Fibroblast of skin of scalp (primary cell): ENCODE measurements at places on chromosomes 5 and 9.

- no peak for DNase-seq
Measured at GRCh38 chr9:6068983-6069382, 53.6 kb upstream of the RANBP6 start.

DNA sequence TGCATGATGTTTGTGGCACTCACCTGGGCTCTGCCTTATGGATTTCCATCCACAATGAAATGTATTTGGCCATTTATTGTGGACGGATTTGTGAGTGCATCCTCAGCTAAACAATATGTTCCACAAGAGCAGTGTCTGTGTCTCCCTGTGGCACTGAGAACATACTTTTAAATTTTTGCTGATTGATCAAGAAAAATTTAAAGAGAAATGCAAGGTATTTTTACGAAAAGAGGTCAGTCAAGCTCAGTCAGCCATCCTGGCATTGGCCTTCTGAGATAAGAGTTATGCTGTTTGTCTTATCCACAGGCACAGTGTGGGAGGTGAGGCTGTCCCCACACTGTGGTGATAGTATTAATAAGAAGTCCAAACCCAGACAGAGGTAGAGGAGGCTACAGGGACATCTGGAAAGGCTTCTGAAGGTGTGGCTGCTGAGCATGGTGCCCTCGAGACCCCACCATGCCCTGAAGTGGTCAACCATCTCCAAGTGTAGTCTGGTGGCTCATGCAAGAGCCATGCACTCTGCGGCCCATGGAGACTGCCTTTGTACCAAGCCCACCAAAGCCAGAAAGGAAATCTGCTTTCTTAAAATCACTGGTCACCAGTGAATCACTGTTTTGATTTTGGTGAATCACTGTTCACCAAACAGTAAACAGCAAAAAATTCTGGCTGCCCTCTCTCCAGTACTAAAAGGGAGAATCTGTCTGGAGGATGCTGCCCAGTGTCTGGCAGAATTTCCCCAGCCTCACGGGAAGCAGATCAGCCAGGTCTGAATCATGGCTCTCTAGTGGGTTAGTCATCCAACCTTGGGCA lies 28.8 kb downstream of the SPOCK1 start:
- peak; percentile 96 for DNase-seq

DNA sequence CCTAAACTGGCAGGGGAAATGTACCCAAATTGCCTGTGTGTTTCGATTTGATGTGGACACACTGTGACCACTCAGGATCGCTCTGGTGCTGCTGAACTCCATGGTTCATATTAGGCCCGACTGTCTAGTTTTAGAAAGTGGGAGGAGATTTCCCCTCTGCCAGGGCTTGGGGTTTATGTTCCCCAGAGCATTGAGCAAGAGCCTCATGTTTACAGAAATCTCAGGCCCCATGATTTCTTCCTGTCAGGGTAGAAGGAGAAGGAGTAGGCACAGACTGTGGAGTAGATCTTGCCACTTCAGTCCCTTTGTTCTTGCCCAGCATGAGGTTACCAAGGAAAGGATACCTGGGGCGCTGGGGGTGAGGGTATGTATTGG lies 40.8 kb upstream of the GLRX start:
- DNase-seq: peak; percentile 76

DNA sequence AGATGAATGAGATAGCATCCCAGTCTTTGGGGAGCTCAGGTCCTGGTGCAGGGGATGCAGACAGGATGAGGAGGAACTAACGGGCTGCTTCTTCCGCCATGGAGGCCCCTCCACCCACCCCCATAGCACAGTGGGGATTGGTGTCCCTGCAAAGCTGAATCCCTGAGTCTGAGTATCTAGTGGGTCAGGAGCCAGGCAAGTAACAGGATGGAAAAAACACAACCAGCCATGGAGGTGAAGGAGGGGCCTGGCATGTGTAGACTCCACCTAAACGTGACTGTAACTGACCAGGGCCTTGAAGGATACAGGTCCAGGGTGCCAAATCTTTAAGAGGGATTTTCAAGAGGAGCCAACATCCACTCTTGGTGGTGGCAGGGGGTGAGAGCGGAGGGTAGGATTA lies 327.8 kb upstream of the MSX2 start:
- DNase-seq: no peak

DNA sequence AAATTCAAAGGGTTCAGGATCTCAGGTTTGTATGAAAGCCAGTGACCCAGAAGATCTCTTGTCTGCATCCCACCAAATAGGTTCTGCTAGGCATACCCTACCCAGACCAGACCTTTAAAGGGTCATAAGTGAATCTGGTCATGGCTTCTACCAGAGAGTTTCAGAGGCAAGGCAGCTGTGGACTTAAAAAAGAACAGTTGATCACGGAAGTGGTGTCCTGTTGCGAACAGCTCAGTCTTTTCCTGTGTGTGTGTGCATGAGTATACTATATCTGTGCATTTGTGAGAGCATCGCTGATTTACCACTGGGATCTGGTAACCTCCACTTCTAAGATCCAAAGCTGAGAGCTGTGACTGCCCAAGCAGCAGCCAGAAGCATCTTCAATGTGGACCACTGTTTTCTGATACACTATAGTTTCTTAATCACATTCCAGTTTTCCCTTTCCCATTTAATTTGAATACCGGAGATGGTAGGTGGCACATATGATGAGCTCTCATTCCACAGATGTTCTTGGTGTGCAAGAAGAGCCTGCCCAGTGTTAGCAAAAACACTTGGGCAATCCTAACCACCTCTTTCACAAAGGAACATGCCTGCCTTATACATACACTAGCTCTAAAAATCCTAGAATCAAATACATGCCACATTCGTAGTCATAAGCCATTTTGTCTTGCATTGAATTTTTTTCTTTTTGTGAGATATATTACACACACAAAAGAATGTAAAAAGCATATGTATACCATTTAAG lies 36.2 kb upstream of the OR2S2 start:
- peak; percentile 35 for DNase-seq

GRCh38 chr5:75600535-75600934 lies 10.7 kb upstream of the ANKDD1B start:
- DNase-seq: no peak

DNA sequence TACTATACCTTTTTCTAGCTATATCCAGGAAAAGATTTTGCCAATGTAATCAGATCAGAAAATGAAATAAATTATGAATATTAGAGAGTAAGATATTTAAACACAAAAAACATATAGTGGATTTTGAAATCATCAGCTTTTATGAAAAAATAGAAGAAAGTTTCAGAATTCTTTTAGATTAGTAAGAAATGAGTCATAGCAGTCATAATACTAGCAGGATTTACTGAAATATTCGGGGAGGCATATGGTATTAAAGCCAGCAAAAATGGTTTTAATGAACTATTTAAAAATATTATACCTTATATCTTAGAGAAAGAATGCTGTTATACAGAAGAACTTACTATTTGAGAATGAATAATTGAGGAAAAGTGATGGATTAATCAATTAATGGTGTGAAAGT lies 303.6 kb upstream of the NUDT12 start:
- DNase-seq: peak; percentile 39

GRCh38 chr9:21160178-21160577 lies 6.3 kb downstream of the IFNA21 start:
- DNase-seq: no peak

DNA sequence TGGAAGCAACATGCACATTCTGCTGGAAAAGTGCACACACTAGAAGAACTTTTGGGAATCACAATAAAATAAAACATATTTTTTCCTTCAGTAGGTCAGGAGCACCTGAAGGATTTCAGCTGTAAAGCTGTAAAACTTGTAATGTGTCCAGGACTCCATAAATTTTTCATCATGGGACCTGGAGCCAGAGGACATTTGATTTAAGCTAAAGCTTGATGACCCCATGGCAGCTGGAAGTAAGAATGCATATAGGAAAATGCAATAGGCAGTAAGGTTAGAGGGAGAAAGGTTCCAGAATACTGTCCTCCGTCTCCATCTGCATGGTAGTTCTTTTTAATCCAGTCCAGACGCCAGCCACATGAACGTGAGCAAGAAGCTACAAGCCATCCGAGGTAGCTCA lies 166.0 kb downstream of the ADAMTSL1 start:
- no peak for DNase-seq

DNA sequence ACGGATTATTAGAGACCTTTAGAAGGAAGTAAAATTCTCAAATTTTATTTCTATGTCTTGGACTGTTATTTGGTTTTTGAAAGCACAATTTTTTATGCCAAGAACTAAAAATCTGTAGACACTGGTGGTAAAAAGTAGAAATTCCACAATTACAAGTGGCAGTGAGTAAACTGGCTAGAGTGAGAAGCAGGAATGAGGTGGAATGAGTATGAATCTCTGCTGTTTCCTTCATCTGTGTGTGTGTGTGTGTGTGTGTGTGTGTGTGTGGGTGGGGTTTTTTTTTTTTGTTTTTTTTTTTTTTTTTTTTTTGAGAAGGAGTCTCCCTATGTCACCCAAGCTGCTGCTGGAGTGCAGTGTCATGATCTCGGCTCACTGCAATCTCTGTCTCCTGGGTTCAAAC lies 94.2 kb downstream of the TLE4 start:
- no peak for DNase-seq

DNA sequence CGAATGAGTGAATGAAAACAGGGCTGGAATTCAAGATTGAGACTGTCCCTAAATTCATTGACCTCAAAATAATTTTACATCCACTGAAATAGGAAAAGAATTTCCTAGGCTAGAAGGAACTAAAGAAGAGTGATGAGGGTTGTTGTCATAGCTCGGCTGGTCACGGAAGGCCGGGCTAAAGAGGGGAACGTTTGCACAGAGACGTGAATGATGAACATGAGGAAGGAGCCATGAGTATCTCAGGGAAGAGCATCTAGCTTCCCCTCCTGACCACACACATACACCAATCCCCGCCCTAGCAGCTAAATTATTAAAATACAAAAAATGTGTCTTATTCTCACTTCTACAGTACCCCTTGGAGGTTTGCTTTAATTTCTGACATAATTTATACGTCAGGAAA lies 124.4 kb upstream of the ABCA1 start:
- DNase-seq: no peak

DNA sequence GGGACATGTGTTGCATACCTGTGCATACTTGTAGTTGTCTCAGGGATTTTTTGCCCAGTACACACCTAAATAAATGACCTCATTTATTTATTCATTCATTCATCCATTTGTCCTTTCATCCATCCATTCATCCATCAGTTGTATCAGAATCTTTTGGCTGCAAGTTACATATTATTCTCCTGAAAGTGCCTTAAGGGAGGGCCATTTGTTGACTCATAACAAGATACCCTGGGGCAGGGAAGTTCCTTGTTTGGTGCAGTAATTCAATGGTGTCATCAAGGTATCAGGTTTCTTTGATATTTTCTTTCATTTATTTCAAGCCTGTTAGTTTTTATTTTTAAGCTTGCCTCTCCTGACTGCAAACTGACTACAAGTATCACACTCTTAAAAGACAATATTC lies 597.9 kb upstream of the TLE4 start:
- DNase-seq: peak; percentile 43

- no peak for DNase-seq
Measured at GRCh38 chr5:158121678-158122077, 262.7 kb upstream of the CLINT1 start.

DNA sequence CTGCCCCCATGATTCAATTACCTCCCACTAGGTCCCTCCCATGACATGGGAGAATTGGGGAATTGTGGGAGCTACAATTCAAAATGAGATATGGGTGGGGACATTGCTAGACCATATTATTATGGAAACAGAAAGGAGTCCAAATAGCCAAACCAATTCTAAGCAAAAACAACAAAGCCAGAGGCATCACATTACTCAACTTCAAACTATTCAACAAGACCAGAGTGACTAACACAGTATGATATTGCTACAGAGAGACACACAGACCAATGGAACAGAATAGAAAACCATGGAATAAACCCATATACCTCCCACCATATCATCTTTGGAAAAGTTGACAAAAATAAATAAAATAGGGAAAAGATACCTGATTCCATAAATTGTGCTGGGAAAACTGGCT lies 710.5 kb upstream of the CDH9 start:
- no peak for DNase-seq

GRCh38 chr5:76819851-76820525 lies 1.2 kb downstream of the F2RL1 start:
- DNase-seq: no peak

GRCh38 chr9:1979741-1980367 lies 35.3 kb upstream of the SMARCA2 start:
- peak; percentile 90 for DNase-seq

DNA sequence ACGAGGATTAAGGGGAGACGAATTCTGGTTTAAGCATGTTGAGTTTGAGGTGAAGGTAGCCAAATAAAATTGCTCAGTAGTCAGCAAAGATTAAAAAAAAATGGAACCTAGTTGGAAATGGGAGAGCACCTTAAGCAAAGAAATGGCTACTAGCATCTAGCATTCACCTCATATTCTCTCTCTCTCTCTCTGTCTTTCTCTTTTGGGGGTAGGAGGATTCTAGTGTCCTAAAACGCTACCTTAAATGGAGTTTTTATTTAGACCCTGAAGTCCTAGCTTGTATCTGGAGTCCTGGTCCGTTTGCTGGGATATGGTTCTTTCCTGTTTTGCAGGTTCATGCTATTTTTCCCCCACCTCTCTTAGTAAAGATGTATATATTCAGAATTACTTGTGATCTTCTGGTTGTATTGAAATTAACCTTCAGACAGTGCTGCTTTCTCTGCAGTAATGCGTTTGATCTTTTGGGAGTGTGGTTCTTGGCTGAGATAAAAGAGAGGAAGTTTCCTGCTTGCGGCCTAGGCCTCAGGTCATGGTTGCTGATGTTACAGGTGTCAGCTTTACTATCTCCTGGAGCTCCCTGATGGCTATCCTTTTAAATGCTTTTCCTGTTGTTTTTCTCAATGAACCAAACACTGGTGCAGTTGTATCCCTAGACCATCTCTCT lies 8.0 kb downstream of the TGFBR1 start:
- DNase-seq: no peak

- no peak for DNase-seq
Measured at GRCh38 chr5:57495285-57496086, 12.9 kb upstream of the ACTBL2 start.

DNA sequence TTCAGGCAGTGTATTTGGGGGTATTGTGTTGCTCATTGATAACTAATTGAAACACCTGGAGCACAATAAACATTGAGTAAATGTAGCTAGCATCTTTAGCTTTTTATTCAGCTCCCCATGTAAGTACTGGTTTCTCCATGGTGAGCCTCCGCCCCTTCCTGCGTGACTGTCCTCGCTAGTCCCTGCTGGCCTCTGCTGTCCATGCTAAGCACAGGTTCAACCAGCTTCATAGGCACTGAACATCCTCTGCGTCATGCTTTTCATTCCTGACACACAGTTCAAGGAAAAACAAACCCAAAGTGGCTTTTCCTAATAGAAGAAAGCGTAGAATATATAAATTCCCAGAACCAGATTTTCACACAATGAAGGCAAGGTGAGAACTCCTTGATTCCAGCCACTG lies 27.3 kb upstream of the DAP start:
- no peak for DNase-seq

DNA sequence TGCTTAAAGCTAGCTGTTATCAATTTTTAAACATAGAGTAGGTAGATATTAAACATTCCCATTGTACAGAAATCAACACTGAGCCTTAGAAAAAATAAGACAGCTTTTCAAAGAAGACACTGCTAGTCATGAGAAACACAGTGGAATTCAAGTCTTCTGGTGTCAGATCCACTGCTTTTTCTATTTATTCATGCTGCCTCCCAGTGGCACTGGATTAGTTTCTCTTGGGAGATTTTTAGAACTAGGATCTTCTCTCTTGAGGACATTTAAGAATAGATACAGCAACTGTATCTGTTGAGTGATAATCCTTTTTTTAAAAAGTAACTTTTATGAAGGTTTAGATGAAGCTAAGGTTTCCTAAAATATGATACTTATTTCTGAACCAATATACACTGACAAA lies 1635.4 kb upstream of the C9orf72 start:
- no peak for DNase-seq

- peak; percentile 54 for DNase-seq
Measured at GRCh38 chr5:36878392-36879082, 2.0 kb downstream of the NIPBL start.
